GM19239 (cell line): ENCODE measurements at places on chromosomes 7 and 10.

DNA sequence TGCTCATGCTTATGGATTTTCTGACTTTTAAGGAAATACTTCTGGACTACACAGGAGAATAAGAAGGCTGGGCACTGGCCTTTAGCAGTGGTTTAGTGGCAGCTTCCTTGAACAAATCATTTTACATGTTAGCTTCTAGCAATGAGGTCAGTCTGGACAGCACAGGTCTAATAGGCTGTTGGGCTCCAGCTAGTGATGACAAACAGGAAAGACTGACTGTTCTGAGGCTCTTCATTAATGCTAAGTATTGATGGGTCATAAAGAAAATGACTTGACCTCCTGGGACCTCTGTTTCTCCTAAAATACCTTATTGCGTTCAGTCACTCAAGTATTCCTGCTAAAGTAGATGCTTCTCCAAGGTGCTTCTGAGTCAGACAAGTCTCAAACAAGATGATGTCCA lies 4.9 kb upstream of the RHOBTB1 start:
- no peak for DNase-seq

DNA sequence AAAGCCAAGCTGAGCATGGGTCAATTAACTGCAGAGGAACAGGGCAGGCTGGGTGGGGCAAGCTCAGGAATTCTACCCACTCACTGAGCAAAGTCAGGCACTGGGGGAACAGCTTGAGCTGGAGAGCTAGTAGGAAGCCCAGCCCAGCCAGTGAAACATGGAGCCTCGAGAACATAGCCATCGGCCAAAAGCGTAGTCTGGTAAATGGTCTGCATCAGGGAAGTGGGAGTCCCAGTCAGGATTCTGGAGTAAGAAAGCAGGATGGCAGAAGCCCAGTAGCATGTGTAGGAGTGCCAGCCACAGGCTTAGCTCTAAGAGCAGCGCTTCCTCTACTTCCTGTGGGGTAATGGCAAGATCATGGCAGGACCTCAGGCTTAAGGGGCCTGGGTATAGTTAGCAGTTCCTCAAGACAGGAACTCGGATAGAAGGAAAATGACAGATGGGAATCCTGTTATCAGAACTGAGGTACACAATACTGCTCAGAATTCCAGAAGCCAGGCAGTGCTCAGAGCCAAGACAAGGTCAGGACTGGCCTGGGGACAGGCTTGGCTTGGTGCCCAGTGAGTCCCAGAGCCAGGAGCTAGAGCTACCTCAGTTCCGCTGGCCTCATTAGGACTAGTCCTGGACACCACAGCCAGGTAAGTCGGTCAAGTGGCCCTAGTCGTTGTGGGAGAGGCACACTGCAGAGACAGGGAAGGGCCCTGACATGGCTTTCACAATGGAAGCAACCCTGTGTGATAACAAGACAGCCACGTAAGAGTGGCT lies 65.4 kb upstream of the MXI1 start:
- DNase-seq = no peak

GRCh38 chr10:104216631-104217030 lies 15.5 kb downstream of the CFAP43 start:
- no peak for DNase-seq

DNA sequence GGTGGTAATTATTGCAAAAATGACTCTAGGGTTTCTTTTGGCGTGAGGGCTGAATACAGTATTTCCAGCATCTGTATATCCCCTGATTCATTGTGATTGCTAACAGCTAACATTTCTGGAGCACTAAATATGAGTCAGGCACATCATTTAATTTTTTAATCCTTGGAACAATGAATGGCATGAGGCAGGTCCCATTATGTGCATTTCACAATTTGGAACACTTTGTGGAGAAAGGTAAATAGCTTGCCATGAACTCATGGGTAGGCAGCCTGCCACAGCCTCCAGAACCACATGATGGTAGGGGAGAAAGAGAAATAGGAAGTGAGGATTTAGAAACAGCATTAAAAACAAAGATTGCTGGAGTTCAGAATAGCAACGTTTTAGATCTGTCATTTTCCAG lies 1.7 kb downstream of the NPTX2 start:
- no peak for DNase-seq

GRCh38 chr7:140631602-140632001 lies 9.0 kb downstream of the DENND2A start:
- no peak for DNase-seq

DNA sequence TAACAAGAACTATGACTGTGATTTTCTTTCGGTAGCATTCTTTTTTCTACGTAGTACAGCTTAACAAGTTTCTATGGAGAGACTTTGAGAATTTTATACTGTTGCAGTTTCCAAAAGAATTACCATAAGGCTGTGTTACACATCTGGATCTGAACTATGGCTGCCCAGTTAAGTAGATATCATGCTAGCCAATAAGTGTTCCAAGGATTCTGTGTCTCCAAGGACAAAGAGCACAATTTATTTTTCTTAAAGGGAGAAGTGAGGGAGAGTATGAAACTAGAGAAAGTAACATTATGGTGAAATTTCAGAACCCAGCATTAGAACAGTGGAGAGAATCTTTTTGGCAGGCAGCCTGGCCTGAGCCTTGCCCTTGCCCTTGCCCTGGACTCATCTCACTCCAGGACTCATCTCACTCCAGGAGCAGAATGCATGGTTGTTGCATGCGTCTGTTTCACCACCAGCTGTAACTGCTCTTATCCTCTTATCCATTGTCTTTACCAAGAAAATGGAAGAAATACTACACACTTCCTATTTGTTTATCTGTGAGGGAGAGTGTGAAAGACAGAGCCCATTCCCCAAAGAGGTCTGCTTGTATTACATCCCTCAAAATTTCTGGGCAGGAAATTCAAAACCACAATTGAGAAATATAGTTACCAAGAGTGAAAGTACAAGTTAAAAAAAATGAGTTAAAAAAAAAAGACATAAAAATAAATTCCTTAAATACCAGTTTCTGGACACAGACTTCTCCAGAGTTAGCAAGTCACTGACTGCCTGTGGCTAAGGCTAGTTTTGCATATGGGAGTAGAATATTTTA lies 1067.5 kb downstream of the NRG3 start:
- no peak for DNase-seq

DNA sequence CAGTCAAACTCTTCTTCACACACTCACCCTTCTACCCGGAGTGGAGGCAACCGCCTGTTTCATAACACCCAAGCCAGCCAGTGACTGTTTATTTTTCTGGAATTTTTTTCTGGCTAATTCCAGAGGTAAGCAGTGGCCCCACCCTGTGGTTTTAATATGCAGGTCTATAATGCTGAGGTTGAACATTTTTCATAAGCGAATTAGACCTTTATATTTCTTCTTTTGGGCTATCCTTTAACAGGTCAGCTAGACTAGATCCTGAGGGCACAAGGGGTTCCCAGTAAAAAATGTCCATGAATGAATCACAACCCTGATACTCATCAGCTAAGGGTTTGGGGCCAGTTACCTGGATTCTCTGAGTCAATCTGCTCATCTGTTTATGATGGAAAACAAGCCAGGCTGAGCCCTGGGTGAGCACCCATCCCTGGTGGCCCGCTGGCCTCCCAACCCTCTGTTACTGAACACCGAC lies 76.2 kb downstream of the GRB10 start:
- no peak for DNase-seq

DNA sequence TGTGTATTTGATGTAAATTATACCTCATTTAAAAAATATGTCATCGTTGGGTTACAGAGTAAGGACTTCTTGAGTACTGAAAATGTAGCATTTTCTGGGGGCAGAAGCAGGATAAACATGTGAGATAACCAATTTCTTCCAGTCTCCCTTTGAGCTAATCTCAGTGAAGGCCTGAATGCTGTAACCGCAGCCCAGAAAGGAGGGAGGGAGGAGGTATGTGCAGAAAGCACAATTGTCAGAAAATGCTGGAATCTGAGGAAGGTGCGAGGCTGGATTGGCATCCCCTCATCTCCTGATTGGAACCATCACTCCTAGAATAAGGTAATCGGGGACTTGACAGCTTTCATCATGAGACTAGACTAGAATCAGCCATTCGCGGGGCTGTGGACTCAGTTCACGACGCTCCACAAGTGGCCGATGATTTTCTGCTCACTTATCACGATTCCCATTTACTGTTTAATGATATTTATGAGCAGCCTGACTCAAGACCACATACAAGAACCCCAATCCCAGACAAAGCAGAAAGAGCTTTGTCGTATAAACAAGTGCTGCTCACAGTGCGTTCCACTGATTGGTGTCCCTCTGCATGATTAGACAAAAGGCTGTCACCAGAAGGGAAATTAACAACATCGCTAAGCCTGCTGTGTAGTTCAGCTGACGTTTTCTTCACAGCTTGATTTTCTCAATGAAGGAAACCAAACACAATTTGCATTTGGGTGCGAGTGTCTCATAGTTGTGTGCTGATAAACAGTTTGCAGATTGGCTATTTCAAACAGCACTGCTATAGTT lies 93.2 kb downstream of the SVIL start:
- no peak for DNase-seq

GRCh38 chr10:77836299-77836820 lies 90.2 kb downstream of the DLG5 start:
- DNase-seq = no peak

DNA sequence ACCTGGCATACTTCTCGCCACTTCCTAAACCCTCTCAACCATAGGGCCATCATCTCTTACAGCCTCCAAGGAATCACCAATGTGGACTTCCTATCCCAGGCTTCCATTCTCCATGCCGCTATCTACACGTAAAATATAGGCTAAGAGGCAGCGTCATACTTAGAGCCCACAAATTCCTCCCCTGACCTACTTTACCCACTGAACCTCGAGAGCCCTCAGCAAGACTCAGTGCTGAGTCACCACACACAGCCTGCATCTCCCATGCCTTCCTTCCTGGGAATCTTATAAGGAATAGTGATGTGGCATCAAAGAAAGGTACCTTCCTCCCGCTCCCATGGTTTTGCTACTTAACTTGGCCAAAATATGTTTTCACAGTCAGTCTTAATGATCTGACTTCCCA lies 435.6 kb upstream of the NFE2L3 start:
- DNase-seq = no peak

- no peak for DNase-seq
Measured at GRCh38 chr10:74955796-74956195, 129.4 kb downstream of the KAT6B start.

DNA sequence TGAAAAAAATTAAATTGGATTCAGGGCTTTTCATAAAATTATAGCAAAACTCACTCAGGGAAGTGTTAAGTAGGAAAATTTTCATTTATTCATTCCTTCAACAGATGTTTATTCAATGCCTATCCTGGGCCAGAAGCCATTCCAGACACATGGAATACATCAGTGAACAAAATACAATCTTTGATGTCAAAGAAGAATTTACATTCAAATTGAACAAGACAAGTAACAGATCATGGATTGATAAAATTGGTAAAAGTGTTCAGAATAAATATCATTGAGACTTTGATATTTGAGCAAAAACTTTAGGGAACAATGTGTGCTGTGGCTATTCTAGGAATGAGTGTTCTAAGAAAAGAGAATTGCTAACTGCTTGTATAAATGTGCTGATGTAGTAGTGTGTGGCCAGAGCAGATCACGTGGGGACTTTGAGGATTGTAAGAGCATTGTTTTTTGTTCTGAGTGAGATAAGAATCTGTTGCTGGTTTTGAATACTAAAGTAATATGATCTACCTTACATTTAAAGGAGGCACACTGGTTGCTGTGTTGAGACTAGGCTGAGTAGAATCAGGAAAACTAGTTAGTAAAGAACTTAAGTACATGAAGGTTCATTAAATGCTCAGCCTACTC lies 957.2 kb downstream of the PCDH15 start:
- no peak for DNase-seq

DNA sequence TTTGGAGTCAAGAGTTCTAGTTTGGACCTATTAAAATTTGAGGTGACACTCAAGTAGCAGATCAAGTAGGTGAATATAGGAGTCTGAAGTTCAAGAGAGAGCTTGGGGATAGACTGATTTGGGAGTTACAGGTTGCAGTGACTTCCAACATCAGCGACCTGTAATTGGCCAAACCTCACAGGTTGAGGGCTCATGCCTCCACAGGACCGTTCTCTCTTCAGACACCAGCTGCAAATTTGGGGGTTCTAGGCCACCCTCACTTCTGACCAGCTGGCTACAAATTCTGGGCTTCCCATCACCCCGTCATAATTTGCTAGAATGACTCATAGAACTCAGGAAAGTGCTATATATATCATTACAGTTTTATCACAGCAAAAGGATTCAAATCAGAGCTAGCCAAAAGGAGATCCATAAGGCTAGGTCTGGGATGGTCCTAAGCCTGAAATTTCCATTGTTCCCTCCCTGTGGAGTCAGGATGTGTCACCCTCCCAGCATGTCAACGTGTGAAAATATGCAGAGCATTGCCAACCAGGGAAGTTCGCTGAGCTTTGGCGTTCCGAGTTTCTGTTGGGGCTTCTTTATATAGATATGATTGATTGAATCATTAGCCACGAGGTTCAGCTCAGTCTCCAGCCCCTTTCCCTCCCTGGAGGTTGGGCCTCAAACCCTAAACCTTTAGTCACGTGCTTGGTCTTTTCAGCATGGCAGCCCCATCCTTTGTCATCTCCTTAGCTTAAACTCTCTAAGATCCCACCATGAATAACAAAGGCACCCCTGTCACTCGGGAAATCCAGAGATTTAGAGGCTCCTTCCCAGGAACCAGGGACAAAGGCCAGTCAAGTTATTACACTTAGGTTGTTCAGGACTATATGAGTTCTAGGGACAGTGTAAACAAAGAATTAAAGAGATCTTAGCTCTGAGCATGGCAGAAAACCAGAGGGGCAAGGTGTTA lies 20.7 kb upstream of the ZNF212 start:
- DNase-seq = no peak

DNA sequence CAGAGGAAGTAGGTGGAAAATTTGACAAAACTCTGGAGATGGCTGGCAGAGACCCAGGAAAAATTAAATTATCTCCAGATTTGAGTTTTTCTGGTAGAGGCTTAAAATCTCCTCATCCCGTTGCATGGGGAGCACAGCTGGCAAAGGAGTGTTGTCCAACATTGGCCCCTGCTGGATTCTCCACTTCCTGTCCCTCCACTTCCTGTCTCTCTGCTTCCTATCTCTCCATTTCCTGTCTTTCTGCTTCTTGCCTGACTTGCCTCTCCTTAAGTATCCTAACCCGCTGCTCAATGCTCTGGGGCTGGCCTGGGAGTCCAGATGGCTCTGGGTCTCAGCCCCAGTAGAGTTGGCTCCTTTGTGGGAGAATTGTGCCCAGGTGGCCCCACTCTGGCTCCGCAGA lies 65.8 kb upstream of the EMX2 start:
- no peak for DNase-seq

DNA sequence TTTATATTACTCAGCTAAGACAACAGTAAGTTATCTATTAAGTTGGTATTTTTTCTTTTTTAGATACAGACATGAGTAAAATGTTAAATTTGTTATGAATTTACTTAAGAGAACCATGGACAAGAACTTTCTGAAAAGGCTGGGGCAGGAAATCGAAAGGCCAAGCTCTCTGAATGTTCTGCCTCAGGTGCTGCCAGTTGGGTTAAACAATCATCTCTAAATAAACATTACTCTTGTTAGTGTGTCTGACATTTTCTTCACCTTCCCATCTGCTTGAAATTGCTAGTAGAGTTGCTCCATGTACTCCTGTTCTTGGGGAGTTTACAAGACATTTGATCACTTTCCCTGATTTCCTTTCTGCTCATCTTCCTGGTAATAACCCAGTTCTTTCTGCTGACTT lies 87.5 kb downstream of the ANKRD7 start:
- DNase-seq = no peak

GRCh38 chr7:57403601-57404342 lies 46.2 kb upstream of the ZNF716 start:
- no peak for DNase-seq

GRCh38 chr10:121919666-121920065 lies 8.2 kb downstream of the ATE1 start:
- DNase-seq = no peak

GRCh38 chr7:29449569-29450260 lies 113.9 kb upstream of the PRR15 start:
- no peak for DNase-seq
